ENCODE measurements at places on chromosomes 12 and 14.
A peak's percentile ranks its signal among the peaks of the same experiment; 100 is the strongest.

DNA sequence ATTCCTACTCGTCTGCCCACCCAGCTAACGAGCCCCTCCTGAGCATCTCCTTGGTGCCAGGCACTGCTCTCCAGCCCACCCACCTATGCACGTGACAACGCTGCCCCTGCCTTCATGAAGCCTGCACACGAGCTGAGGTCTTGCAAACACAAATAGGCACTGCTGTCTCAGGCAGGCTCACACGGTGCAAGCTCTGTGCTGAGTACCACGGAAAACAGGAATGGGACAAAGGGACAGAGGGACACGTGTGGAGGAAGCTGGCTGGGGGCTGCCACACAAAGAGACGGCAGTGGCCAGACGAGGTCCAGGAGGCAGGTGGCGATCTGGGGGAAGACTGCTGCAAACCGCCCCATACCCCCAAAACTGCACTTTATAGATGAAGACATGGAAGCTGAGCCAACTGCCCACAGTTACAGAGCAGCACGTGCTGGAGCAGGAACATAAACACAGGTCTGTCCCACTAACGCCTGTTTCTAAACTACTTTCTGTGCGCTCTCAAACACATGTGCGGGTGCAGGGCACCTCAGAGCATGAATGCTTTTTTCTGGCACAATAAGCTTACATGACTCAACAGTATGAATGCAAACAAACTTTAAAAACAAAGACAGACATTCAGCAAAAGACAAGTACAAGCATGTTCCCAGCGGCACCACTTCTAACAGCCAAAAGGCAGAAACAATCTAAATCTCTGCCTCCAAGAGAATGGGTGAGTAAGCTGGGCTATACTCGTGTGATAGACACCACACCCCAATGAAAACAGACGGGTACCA, 64.5 kb downstream of the AMN start:
- DNase-seq = no peak

GRCh38 chr12:97140355-97140754, 233.3 kb downstream of the NEDD1 start:
- peak; percentile 36 for DNase-seq

- DNase-seq = peak; percentile 94
Measured at GRCh38 chr14:89040460-89041256, 216.2 kb downstream of the TTC8 start.

DNA sequence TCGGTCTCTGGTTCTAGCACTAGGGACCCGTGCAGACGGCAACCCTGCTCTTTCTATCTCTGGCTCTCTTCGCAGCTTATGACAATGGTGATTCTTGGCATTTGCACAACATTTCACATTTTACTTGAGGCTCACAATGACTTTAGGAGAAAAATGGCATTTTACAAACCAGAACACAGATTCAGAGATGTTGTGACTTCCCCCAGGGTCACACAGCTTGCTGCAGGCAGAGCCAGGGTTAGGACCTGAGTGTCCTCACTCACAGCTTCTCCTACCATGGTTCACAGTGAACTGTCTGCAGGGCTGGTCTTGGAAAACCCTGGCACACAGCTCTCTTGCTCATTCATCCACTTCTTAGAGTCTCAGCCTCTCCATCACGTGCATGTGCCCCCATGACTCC, 23.7 kb downstream of the P2RX7 start:
- DNase-seq = no peak

- DNase-seq = no peak
Measured at GRCh38 chr14:55425091-55425490, 13.5 kb upstream of the ATG14 start.

- DNase-seq = peak; percentile 69
Measured at GRCh38 chr12:49059299-49060171, 1.1 kb downstream of the KMT2D start.

DNA sequence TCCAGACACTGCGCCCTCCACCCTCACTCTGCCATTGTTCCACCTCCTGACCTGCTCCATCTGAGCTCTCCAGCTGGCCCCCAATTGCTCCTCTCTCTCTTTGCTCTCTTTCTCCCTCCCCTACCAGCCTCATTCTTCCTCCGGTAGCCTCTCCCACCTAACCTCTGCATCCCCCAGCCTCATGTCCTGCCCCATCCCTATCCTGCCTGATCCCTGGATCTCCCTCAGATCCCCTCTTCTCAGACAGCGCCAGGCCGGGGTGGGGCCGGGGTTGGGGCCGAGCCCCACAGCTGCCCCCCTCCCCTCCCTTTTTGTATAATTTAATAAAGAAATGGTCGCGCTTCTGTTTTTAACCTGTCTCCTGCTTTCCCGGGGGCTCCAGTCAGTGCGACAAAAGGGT, 1.7 kb upstream of the LAG3 start:
- no peak for DNase-seq

DNA sequence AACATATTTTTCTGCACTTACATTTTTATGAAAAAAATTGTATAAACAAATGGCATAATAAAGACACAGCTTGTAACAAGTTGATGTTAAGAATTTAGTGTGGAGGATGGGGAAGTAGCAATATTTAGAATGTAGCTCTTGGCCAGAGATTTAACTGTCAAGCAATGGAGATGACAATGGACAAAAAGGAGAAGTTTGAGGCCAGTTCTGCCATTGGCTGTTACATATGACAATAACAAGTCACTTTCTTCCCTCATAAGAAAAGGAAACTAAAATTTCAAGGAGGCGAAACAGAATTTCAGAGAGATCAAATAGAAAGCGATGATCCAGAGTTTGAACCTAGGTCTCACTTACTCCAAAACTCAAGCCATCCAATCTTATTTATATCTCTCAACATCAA, 122.8 kb upstream of the CCDC175 start:
- DNase-seq = no peak

GRCh38 chr12:90292183-90292582, 583.5 kb upstream of the ATP2B1 start:
- DNase-seq = no peak

GRCh38 chr12:124420996-124421674, 126.2 kb downstream of the RFLNA start:
- no peak for DNase-seq

- DNase-seq = no peak
Measured at GRCh38 chr14:103504991-103505565, 17.6 kb downstream of the CKB start.

GRCh38 chr12:128365032-128365431, 98.1 kb downstream of the TMEM132C start:
- no peak for DNase-seq

DNA sequence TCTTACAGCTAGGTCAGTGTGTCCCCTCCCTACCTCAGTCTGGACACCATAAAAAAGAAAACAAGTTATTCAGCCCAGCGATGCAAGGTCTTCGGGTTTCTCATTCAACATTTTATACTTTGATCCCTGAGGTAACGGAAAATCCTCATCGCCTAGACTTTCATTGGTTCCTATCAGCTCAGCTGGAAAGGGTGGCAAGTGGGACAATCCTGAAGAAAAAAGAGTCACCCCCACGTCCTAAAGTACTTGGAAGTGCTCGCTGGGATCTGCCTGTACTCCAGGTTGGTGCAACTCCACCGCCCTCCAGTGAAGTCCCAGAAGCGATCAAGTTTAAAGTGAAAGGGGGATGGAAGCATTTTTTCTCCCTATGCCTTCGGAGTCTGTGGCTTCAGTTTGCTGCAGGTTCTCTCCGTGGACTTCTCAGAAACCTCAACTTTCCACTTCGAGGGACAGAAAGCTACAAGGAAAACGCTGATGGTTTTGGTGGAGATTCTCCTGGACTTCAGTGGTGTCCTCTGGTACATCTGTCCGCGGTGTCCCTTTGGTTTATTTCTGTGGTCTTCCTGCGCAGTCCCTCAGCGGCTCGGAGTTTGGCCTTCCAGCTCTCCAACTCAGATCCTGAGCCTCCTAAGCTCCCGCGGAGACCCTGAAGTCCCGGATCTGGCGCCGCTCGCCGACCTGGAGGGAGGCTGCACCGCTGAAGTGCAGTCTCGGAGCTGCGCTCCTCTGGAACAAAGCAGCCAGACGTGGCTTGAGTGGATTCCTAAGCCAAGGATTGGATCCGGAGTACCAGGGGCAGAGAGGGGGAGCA, 1.8 kb upstream of the LRFN5 start:
- DNase-seq = peak; percentile 88

- no peak for DNase-seq
Measured at GRCh38 chr14:96554315-96554910, 52.2 kb downstream of the PAPOLA start.

DNA sequence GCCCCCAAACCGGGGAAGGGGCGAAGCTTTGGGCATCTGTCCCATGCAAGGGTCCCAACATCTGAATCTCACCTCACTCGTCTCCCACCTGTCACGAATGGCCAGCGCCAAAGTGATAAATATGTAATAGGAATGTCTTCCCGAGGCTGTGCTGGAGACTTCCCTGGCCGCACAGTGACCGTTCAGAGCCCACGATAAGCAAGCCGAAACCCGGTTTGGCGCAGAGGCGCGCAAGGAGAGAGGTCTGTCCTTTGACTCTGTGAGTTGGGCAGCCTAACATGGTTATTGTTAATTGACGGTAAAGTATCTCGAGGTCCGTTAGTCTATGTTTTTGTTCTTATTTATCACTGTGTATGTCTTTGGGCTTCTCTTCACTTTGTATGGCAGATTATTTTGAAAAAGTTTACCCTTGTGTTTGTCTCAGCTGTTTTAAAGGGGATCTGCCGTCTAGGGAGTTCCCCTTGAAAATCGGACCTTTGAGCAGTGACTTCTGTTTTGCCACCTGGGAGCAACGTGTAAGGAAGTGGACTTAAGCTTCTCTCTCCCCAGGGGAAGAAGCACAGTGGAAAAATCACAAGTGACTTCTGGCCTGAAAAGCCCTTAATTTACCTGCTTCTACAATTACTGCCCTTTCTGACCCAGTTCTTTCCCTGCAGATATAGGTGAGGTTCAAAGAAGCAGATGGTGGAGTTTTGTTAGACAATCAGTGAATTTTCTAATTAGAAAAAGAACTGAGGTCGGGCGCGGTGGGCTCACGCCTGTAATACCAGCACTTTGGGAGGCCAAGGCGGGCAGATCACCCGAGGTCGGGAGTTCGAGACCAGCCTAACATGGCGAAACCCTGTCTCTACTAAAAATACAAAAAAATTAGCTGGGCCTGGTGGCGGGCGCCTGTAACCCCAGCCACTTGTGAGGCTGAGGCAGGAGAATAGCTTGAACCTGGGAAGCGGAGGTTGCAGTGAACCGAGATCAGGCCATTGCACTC, 1.1 kb upstream of the TM9SF1 start:
- DNase-seq = no peak

DNA sequence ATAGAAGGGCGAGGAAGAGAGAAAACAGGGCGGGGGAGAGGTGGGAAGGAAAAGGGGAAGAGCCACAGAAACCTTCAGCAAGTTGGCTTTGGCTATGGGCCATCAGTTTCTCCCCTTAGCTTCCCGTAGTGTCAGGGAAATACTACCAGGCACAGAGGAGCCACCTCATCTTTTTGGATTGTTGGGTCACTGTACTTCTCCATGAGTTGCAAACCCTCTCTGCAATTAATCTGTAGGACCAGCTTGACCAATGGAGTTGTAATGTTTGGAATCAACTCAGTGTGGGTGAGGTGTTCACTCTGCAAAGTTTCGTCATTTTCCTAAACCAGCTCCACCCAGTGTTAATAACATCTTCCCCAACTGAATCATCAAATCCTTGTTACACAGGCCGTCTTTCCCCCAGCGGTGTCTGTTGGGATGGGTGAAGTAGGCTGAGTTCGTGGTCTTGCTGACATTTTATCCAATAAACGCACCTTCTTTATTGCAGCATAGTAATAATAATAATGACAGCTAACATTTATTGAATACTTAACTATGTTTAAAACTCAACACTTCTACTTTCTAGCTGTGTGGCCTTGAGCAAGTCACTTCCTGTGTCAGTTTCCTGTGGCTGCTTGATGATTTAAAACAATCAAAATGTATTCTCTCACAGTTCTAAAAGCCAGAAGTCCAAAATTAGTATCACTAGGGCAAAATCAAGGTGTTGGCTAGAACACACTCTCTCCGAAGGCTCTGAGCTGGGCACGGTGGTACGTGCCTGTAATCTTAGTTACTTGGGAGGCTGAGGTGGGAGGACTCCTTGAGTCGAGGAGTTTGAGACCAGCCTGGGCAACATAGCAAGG, 8.1 kb upstream of the GLTP start:
- no peak for DNase-seq

- DNase-seq = no peak
Measured at GRCh38 chr14:81401420-81402122, 1.4 kb upstream of the STON2 start.

DNA sequence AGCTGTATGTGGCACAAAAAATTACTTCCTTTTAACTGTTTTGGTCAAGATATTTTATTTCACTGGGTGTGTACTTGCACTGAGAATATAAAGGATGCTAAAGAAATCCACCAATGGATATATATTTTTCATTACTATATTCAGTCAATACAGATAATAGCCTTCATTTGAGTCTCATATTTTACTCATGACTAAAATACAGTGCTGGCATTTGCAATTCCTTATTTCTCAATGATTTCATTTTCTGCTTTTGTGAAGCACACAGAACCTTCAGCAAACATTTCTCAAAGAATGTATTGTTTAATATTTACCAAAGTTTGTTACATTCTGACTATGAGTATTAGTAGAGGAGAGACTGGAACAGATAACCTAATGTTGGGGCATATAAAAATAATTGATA, 93.2 kb upstream of the SOX5 start:
- DNase-seq = no peak

DNA sequence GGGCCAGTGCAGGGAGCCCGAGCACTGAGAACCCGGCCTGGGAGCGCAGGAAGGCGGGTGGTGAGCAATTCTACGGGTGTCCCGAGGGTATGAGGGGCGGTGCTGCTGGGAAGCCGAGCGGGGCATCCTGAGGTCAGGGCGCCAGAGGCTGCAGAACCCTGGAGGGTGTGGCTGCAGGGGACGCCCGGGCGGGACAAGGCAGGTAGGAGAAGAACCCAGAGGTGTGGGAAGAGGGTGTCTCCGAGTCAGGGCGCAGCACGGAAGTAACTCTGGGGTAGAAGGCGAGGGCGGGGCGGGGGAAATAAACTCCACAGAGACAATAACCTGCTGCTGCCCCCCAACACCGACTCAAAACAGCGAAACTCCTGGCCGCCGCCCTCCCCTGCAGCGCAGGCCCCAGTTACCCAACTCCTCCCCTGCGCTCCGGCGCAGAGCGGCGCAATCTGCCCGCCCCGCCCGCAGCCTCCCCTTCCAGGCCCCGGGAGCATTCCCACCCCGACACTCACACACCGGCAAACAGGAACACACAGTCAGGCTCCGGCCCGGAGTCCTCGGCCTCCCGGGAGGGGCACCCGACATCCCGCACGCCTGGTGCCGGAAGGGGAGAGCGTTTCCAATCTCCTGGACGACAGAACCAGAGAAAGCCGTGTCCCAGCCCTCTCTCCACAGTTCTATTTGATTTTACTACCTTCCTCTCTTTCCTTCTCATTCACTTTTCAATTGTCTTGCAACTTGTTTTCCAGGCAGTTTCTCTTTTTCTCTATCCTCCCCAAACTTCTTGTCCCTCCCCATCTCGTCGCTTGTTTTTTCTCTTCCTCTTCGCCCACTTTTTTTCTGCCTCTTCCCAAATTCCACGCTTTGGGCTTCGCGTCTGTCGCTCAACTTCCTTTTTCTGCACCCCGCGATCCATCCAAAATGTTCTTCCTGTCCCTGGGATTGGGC, 2.4 kb downstream of the HRK start:
- DNase-seq = peak; percentile 76

DNA sequence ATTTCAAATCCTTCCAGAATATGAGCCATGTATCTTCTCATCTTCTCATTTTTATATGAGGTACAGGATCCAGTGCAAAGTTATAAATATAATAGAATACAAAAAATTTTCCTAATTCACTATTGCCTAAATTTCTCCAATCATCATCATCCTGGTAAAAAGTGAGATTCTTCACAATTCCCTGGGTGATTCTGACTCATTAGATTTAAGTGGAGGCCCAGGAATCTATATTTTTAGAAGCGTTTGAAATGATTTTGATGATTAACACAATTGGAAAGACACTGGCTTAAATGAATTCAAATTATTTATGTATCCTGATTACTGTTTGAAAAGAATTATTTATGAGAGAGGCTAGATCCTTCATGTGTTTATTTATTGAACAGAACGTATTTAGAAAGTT, 380.3 kb upstream of the PDE3A start:
- no peak for DNase-seq
